NCI-H345 (cell line): ENCODE measurements at places on chromosomes 3 and 15.

DNA sequence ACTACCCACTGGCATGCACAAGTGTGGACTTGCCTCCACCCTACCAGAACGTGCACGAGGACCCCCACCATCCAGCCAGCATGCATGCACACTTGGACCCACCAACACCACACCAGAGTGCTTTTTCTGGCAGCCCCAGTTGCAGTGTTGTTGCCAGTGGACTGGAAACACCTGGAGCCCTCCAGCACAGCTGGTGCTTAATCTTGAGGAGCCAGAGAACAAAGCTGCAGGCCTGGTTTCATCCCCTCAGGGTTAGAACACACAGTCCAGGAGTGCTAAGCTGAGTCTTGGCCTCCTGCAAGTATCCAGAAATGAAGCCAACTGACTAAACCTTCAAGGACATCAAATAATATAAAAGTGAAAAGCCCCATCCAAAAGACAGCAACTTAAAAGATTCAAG lies 888.0 kb downstream of the NTRK3 start:
- DNase-seq, result no peak

DNA sequence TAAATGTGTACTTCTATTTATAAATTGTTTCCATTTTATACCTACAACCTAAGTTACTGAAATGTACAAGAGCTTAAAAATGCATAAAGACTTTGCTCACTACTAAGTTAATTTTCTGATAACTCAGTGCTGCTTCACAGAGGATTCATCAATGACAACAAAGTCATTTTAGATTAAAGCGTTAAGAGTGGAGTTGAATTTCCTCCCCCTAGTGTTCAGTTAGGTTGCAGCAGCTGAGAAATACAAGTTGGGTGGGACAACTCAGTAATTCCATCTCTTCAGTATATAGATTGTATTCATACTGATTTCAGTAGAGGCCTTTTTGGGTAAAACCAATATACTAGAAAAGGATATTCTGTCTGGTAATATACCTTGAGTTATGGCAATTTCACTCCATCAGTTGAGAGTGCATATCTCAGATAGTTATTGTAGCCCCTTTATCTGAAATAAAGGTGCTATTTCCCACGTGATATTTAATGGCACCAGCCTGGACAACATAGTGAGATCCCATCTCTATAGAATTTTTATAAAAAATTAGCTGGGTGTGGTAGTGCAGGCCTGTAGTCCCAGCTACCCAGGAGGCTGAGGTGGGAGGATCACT lies 6.9 kb upstream of the RPL35A start:
- peak; percentile 33 for DNase-seq

- DNase-seq, result no peak
These were observed 30.6 kb upstream of the ZSCAN2 start for GRCh38 chr15:84570164-84570735.

GRCh38 chr3:16177382-16177781 lies 2.9 kb downstream of the GALNT15 start:
- DNase-seq, result no peak

DNA sequence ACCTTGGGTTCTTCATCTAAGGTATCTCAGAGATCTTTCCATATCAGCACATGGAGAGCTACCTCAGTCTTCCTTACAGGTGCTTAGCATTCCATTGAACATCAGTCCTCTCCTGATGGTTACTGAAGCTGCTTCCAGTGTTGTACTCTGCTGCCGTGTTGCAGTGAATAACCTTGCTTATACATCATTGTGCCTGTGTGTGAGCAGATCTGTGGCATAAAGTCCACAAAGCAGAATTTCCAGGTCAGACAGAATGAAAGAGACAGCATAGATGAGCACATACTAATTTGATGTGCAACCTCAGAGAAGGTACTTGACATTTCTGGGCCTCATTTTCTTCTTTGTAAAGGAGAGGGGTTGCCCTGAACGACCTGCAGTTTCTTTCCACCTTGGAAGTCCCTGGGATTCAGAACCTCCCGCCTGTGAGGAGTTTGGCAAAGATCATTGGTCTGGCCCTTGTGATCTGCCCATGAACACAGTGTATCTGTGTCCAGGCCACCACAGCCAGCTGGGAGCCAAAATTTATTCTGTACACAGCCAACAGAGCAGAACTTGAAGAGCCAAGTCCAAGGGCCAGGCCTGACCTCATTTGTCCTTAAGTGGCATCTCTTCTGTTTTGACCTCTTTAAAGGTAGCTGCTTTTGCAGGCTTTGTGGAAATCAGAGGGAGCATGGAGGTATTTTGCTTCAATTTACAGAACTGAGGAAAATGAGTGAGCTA lies 57.2 kb upstream of the SLC7A14 start:
- DNase-seq, result no peak

DNA sequence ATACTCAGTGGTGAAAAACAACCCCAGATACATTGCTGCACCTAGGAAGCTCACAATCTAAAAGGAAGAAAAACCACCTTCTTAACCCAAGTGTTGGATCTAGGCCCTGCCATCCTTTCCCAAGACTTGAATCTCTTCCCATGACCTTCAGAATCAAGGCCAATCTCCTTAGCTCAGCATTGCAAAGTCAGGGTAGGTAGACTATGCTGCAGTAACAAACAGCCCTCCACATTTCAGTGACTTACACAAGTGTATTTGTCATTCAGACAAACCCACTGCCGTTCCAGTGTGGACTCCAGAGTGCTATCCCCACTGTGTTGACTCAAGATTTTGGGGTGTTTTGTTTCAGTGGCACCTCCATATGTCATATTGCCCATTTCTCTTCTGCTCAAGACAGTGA lies 278.4 kb downstream of the UACA start:
- DNase-seq, result no peak

DNA sequence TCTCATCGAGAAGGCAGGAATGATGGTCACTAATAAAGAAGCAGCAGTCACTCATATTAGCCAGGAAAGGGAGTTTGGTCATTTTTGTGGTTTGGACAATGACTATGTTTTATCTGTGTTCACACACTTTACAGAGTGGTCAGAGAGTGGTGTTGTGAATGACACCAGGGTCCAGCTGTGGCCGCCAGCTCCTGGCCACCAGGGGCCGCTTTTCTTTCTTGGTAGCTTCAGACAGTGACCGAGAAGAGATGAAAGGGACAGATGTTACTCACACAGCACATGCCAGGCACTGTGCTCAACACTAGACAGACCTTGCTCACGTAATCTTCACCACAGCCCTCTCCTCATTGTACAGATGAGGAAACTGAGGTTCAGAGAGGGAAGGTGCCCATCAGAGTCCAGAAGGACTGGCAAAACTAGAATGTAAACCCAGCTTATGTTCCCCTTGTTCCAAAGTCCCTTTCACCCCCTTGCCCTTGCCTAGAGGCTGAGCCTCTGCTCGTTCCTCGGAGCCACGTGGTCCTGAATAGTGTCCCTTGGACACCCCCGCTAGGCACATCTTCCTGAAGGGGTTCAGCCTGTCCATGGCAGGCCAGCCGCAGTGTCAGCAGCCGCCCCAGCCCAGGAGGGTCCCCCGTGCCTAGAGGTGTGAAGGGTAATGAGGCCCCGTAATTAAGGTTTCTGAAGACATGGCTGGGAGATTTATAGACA lies 55.6 kb downstream of the CYP11A1 start:
- DNase-seq, result peak; percentile 63

DNA sequence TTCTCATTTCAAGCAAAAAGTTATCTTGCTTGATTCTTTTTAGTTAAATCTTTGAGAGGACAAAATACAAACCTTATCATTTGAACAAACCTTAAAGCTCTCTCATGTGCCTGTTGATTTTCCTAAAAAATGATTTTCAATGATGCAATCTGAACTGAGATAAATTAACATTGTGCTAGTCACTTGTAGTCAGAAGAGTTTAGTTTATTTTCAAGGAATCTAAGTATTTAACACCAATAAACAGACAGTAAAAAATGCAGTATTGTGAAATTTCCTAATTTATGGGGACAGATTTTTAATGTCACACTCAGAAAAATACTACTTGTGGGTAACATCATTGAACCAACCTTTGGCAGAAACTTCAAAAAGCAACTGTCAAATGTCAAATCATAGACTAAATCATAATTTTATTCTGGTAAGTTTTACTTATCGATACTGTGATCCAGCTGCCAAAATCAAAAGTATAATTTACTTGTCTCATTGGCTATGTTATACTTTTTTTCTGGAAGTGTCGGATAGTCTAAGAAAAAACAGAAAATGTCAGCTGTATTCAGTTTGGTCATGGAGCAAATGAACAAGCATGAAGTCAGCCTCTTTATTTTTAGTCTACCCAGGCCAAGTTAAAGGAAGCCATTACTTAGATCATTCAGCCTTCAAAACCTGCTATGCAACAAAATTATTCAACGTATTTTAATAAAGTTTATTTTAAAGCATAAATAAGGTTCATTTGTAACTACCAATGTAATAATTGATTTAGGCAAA lies 52.4 kb upstream of the FNDC3B start:
- no peak for DNase-seq

GRCh38 chr3:65379223-65379622 lies 659.5 kb downstream of the MAGI1 start:
- DNase-seq, result no peak

GRCh38 chr3:108744762-108745161 lies 12.4 kb downstream of the RETNLB start:
- DNase-seq, result no peak

- DNase-seq, result no peak
These were observed 43.1 kb downstream of the KLF13 start for GRCh38 chr15:31369727-31370126.

- no peak for DNase-seq
These were observed 347.8 kb upstream of the LMCD1 start for GRCh38 chr3:8153800-8154199.

DNA sequence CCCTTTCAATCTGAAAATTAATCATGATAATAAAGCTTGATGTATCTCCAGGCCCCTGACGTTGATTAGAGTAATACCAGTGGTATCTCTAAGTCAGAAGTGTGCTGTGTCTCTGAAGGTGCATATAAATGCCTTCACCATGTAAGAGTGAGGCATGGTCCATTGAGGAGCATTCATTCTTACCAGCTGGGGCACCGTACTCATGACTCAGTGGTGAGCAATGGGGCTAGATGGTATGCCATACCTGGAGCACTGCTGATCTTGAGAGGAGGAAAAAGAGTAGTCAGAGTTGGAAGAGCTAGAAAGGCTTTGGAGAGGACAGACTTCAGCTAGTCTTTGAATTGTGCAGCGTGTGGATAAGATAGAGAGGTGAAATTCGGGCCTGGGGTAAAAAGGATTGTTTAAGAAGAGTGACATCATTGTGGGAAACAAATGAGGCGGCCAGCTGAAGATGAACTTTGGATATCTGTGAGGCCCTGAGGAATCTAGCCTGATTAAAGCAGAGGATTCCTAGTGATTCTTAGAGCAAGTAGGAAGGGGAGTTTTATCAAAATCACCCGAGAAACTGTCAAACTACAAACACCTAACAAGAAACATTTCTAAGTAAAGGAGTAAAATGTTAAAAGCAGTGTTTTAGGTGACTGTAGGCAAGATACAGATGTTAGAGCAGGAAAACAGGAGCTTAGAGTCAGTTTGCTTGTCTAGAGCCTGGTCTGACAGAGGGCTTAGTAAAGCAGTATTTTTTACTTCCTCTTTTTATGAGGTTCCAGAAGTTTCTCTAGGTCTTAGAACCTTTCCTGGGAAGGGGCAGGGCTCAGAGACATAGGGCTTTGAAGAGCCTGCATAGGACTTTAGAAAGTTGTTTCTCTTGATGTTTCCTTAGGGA lies 13.6 kb downstream of the TMOD3 start:
- DNase-seq, result no peak

DNA sequence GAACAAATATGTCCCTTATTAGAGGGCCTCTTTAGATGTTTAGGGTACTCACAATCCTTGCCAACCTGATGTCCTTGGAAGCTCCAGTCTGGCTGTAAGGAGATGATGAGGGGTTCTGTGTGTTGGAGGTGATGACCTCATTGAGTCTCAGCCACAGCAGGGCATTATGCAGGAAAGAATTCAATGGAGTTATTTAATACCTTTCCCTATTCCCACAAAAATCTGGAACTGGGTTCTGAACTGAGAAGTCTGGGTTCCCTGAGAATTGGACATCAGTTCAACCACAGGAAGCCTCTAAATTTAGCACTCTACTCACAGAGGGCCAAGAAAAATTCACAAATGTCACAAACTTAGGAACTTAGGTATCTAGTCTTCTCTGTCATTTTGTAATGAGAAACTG lies 36.9 kb downstream of the SLC35A5 start:
- no peak for DNase-seq

GRCh38 chr3:26281284-26281985 lies 341.1 kb upstream of the LRRC3B start:
- DNase-seq, result no peak

DNA sequence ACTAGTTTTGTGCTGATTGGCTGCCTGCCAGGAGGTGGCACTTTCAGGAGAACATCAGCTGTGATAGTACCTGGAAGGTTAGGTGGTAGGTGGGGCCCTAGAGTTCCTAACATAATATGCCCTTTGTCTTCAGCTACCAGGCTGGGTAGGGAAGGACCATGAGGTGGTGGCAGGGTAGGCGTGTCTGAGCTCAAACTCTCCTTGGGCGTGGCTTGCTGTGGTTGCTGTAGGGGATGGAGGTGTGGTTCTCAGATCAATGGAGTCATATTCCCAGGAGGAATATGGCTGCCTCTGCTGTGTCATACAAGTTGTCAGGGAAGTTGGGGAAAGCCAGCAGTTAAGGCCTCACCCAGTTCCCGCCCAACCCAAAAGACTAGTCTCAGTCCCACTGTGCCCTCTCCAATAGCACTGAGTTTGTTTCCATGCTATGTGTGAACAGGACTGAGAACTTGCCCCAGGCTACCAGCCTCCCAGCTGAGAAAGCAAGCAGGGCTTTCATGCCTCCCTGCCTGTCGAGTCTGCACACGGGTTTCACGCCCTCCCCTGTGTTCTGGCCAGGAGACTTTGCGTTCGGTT lies 107.7 kb downstream of the CHCHD4 start:
- peak; percentile 62 for DNase-seq

DNA sequence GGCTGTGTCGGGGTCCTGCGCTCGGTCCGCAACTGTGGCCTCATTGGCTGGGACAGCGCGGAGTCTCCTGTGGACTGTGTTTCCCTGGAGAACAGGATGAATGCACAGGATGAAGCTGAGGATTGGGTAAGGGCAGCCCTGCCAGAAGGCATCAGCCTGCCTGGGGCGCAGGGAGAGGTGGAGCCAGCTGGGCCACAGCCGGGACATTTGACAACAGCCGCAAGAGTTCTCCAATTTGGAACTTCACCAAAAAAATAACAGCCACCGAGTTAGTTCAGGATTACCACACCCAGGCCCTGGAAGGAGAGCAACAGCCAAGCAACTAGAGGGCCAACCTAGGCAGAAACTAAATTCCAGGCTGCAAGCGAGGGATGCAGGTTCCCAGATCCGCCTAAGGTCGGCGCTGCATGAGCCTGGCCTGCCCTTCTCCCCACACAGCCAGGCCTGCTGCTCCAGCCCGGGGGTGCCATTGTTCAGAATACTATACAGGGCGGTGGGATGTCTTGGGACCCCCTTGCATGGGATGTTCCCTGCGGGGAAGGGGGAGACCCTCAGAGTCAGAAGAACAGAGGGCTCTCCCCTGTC lies 229.3 kb downstream of the OCA2 start:
- DNase-seq, result no peak

DNA sequence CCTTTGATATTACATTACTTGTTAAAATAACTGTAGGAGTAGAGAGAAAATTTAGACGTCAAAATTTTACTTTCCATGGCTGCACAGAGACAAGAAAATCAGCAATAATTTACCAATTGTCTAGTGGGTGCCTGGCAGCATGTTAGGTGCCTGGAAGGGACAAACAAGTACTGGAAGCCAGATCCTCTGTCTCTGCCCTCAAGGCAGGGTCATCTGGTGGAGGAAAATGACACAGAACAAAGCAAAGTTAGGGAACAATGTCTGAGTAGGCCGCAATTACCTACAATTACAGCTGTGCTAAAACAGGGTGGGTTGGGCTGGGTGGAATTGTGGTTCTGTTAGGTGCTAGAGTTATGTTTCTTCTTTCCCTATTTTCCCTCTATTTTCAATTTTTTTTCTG lies 7.4 kb downstream of the CCDC174 start:
- DNase-seq, result no peak
